ENCODE measurements at places on chromosomes 5 and 9.

- DNase-seq, result no peak
Measured at GRCh38 chr9:115847216-115847615, 306.4 kb upstream of the PAPPA start.

DNA sequence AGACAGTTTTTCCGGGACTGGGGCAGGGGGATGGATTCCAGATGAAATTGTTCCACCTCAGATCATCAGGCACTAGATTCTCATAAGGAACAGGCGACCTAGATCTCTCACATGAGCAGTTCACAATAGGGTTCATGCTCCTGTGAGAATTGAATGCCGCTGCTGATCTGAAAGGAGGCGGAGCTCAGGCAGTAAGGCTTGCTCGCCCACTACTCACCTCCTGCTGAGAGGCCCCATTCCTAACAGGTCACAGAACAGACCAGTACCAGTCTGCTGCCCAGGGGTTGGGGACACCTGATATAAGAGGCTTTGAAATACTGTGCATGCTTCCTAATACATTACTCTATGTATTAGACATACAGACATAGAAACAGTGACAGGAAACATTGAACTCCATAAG, 41.1 kb downstream of the PTPRD start:
- DNase-seq, result no peak

GRCh38 chr5:150656191-150657132, 4.6 kb upstream of the MYOZ3 start:
- peak; percentile 61 for DNase-seq

- DNase-seq, result no peak
Measured at GRCh38 chr5:126377424-126377823, 45.8 kb upstream of the GRAMD2B start.

DNA sequence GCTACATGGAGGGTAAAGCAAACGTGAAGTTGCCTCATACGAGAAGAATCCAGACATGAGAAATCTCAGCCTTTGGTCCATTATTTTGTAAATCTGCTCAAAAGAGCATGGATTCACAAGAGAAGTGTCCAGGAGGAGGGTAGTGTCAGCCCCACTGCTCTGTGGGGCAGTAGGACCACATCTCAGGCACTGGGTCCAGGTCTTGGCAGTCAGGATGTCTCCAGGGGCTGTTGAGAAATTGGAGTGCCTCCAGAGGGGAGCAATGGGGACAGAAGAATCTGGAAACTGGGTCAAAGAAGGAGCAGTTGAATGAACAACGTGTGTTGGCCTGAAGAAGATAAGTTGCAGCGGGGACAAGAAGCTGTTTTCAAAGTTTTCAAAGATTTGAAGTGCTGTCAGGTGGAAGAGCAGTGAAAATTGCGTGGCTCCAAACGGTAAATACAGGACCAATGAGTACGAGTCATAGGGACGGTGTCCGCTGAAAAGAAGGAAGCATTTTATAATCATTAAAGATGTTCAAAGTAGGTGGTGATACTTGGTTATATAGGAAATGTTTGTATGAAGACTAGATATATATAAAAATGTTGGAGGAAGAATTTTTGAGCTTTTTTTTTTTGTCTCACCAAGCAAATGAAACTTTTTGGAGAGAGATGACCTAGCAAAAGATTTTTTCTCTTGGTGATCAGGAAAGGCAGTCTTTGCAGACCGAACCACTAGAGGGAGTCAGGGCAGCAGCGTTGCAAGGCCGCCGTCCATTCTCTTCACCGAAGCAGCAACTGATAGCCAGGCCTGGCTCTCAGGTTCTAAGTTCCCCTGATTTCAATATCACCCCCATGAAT, 57.1 kb upstream of the ZBED3 start:
- peak; percentile 16 for DNase-seq

- no peak for DNase-seq
Measured at GRCh38 chr5:128038643-128039042, 44.9 kb upstream of the SLC12A2 start.

DNA sequence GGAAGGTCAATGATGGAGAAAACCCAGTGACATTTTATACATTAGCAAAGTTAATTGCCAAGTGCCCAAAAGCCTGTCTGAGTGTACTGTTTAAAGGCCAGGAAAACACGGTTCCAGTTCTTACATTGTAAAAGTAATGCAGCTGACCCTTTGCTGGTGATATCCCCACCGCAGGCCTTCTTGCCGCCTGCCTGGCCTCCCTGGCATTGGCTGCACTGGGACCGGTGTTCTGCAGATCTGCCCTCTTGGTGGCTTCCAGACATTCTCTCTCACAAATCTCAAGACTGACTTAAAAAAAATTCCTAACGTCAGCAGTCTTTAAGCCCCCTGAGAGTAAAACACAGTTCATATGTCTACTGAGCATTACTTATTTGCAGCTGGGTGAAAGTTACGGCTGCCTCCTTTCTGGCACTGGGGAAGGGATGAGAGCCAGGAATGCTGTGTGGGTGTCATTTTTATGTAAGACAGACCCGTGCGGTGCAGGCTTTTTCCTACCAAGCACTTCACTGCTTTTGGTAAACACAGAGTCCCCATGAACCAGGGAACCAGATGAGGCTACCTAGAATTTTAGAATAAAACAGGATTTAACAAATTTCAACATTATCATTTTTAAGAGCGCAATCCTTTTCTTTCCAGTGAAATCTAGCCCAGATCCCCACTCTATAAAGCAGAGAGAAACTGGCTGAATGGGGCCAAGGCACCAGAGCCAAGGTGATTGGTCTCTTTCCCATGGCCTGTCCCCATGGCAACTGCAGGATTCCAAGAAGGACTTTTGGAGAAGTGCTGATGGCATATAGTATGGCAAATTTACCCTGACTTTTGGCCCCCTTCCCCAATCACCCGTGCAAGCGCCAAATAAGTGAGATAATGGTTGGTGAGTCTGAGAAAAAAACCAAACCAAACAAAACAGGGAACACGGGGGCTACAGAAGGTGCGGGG, 80.8 kb downstream of the LMNB1 start:
- DNase-seq, result no peak

DNA sequence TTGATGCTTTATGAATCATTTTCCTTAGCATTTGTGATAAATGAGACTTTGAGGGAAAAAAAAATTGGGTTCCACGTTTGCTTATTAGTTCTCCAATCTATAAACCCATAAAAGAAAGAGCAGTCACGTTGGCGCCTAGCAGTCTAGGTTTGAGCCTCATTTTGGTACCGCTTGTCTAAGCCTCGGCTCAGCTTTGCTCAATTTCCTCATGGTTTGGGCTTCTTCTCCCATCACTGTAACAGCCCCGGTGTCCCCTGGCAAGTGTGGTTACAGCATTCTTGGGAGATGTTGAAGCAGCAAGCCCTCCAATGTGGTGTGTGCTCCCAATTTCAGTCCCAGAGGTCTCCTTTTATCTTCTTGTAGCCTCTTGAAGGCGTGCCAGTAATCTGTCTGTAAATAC, 578.4 kb downstream of the CDK5RAP2 start:
- no peak for DNase-seq

DNA sequence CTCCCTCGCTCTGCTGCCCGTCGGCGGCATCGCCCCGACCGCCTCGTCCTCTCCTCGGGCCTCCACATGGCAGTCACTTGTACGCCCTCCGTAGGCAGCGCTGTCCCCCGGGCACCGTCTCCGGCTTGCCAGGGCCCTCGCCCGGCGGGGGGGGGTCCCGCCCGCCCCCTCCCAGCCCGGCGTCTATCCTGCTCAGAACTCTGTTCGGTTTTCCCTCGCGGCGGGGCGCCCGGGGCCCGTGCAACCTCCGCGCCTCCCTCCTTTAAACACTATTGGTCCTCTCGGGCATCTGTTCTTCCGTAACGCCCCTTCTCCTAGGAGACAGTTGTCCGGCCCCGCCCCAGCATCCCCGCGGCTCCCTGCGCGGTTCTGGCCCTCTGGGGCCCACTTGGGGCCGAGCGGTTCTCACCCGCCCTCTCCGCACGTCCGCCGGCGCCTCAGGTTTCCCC, 831 bp downstream of the ODF2 start:
- DNase-seq, result peak; percentile 14

- DNase-seq, result no peak
Measured at GRCh38 chr9:98158071-98158831, 34.2 kb downstream of the CORO2A start.

GRCh38 chr9:18006591-18006990, 427.7 kb downstream of the SH3GL2 start:
- DNase-seq, result no peak

DNA sequence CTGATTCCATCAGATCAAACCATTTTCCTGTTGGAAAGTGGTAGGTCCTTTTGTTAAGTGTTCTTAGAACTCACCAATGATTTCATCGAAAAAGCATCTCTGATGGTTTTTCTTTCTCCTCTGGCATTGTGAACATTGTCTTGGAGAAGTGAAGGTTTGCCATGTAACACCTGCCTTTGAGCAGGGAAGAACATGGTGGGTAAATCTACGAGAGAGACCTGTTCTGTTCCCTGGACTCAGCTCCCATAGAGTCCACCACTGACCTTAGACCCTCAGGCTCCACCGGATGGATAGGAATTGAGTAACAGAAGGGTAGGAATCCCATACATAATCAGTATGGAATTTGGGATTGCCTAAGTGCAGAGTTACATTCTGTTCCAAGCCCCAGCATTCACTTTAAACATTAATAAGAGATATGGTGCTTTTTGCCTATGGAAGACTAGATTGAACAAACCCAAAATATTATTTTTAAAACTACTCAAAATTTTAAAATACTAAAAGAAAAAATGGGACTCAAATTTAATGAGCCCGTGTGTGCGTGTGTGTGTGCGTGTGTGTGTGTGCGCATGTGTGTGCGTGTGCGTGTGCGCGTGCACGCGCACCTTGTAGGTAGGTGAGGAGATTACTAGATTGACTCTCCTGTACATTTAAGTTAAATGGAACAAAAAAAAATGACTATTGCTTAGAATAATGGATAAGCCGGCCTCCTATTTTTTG, 92.0 kb downstream of the C9orf152 start:
- no peak for DNase-seq

- no peak for DNase-seq
Measured at GRCh38 chr9:134323741-134324358, 2.4 kb upstream of the RXRA start.

GRCh38 chr5:173098787-173099186, 42.6 kb downstream of the CREBRF start:
- DNase-seq, result no peak

DNA sequence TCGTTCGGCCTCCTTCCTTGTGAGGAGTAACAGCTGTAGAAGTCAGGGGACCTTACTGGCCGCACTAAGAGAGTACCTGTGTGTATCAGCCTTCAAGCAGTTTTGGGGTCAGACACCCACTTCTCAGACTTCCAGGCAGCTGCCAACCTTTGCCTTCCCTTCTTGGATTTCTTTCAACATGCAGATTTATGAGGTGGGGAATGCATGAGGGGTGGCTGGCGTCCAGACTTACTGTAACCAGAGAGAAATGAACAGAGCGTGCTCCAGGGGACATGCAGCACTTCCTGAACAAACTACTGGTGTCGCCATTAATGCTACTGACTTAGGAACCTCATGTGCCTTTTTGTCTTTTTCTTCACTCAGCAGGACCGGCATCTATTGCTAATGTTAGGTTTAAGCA, 46.7 kb downstream of the INSYN2B start:
- DNase-seq, result no peak
